ENCODE measurements at places on chromosomes 7 and 10. TPM values are rescaled to one million over a fixed set of nuclear protein-coding genes. Genes with fewer than 3 reads are reported as not detected.

- no peak for DNase-seq
Measured at GRCh38 chr7:6121141-6121540, 90.0 kb downstream of the ANKRD61 start.

- DNase-seq, result no peak
Measured at GRCh38 chr7:42222891-42223290, 14.1 kb downstream of the GLI3 start.

DNA sequence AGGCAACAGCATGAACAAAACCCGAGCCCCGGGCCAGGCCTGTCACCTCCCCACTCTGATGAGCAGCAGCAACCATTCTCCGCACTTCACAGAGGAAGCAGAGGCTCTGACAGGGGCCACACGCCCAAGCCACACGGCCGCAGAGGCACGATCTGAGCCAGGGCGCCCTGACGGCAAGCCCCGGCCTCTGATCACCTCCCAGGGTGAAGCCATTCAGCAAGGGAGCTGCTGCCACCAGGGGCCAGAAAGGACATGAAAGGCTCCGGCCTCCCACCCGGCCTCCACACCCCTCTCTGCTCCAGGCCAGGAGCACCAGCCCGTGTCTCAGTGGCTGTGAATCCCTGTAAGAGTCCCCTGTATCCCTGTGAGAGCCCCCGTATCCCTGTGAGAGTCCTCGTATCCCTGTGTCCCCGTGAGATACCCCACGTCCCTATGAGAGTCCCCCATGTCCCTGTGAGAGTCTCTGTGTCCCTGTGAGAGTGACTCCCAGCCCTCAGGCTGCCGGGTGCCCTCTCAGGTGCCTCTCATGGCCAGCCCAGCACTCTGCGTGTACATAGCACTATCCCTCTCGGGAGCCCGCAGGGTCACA is 187.8 kb downstream of the MAD1L1 start:
- DNase-seq, result no peak

- no peak for DNase-seq
Measured at GRCh38 chr10:5479481-5480161, 19.7 kb downstream of the CALML5 start.

DNA sequence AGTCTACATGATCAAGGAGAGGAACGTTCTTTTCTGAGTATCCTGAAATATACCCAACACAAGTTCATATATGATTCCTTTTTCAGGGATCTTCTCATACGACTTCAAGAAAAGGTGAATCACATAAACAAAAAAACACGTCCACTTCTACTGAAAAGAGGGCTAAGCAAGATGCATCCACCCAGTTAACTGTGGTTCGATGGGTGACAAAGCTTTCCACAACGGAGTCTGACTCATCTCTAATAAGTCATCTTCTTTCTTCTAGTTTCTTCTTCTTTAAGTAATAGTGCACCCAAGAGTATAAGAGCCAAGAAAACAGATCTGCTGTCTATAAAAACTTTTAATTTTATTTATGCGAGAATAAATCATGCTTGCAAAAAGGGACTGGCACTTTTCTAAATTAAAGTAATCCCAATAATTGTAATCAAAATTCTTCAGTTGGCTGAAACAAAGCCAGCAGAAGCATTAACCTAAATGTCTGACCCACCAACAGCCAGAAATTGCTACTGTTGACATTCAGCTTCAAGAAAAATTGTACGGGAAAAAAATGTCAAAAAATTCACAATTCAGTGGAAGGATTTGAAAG is 146.9 kb upstream of the ANK3 start:
- DNase-seq, result peak; percentile 37

DNA sequence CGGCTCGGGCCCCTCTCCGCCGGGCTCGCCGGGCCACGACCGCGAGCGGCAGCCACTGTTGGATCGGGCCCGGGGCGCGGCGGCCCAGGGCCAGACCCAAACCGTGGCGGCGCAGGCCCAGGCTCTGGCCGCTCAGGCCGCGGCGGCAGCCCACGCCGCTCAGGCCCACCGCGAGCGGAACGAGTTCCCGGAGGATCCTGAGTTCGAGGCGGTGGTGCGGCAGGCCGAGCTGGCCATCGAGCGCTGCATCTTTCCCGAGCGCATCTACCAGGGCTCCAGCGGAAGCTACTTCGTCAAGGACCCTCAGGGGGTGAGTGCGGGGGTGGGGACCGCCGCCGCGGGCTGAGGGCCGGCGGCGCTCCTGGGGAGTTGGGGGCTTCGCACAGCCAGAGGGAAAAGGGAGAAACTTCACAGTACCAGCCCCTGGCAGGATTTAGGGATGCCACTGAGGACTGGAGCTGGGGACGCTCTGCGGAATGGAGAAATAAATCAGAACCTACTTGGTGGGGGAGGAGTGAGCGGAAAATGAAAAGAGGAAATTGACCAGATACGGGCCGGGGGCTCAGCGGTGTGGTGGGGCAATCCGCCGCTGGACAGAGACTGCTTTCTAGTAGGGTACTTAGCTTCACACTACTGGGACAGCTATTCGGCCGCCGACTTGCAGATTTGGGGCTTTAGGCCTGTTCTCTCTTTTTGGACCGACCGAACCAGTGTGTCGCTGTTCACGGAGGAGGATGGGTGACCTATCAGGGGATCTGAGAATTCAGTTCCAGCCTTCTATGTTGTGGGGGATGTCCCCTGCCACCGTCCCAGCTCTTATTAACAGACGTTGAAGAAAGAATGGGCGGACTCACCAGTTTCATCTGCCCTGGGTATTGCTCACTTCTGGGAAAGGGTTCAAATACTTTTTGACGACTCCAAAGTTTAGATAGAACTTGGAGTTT is 669 bp downstream of the PI4K2A start:
- DNase-seq, result peak; percentile 53

GRCh38 chr7:73624669-73625001 is 313 bp upstream of the MLXIPL start:
- DNase-seq, result no peak

DNA sequence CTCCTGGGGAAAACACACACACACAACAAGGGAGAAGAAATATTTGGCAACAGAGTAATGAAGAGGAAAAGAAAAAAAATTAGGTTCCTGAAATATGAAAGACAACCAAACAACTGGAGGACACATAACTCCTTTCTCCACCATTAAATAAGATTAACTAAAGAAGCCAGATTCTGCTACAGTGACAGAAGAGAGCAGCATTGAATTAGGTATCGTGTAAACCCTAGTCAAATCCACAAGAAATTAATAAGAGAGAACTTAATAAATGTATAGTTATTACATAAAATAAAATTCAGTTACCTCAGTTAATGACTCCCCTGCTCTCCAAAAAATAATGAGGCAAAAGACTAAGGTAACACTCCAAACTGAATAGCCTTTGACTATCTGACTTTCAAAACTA is 306.7 kb downstream of the CRPPA start:
- DNase-seq, result no peak

DNA sequence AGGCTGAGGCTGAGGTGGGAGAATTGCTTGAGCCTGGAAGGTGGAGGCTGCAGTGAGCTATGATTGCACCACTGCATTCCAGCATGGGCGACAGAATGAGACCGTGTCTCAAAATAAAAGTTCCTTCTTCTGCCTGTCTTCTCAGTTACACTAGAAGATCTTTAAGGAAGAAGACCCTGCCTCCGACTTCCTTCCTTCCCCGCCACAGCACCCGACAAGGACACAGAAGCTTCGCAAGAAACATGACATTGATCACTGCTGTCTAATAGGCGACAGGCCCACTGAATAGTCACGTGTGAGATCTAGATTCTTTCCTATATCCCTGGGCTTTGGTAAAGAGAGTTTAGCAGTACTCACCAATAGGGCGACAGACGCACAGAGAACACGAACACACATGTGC is 118.2 kb downstream of the PRPF18 start:
- no peak for DNase-seq

DNA sequence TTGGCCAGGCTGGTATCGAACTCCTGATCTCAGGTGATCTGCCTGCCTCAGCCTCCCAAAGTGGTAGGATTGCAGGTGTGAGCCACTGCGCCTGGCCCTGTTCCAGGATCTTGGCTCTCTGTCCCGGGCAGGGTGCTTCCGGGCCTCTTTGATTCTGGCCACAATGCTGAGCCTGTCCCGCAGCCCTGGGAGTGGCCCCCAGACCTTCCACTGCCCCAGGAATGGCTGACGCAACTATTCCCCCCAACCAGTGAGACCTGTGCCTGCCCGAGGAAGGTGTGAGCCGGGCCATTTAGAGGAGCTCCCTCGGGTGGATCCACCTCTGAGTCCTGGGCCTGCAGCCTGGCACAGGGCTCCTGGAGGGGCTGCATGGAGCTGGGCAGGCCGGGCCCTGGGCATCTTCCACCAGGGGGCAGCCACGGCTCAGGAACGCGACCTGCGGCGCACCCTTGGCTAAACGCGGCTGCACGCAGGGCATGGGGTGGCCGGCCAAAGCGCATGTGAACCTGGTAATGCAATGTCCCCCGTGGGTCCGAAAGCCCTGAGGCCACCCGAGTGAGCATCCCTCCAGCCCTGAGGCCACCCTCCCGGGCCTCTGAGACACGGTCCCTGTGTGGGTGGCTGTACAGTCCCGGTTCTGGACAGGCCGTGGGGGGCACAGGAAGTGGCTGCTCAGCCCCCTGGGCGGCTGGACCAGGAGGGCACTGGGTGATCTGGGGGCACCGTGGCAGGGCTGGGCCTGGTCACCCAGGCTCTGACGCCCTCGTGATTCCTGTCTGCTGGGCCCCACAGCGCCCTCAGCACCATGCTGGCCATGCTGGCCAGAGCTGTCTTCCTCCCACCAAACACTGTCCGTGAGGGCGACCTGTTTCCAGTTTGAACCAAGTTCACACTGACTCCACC is 24.8 kb downstream of the GRIFIN start:
- DNase-seq, result peak; percentile 88

DNA sequence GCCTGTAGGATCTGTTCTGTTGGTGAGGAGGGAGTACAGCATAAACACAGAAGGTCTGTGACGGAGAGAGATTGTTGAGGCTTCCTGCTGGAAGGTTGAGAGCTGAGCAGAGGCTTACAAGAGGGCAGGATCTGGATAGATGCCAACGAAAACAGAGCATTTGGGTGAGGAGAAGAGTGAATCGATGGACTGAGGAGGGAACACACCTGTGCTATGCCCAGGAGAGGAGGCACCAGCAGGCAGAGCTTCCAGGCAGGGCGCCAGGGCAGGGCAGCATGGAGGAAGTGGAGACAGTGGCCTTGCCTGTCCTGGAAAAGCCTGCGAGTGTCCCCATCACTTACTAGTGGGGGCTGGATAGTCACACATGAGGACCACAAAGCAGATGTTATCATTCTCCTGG is 282.9 kb downstream of the PAXIP1 start:
- no peak for DNase-seq

- DNase-seq, result no peak
Measured at GRCh38 chr10:13978533-13979115, 352.1 kb downstream of the FRMD4A start.

DNA sequence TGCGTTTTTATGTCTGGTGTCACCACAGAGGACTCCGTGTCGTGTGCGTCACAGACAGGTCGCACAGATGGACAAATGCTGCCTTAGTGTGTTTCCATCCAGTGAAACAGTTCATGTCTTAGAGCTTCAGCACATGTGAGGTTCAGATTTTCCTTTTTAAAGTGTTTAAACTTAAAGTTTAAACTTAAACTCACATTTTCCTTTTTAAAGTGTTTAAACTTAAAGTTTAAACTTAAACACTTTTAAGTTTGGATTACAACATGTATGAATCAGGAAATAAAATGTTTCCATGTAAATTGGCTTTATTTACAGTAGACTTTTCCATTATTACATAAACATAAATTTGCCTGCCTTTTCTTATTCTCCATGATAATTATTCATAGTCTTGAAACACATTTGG is 67.3 kb downstream of the INSYN2A start:
- no peak for DNase-seq

- DNase-seq, result no peak
Measured at GRCh38 chr10:69786791-69787190, 14.9 kb upstream of the COL13A1 start.

DNA sequence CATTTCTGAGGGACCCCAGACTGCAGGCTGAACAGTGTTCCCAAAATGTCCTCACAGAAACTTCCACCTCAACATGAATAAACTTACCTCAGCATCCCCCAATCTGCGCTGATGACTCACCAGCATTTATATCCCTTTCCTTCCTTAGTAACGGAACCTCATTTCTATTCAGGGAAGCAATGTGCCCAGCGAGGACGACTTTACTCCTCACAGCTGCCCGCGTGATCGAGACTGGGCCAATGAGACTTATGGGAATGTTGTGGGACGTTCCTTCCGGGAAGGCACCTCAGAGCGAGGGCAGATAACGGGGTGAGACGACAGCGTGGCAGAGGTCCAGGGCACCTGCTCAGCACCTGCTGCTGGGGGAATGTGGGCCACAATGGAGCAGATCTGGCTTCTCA is 73.1 kb upstream of the CAMK2B start:
- DNase-seq, result no peak

DNA sequence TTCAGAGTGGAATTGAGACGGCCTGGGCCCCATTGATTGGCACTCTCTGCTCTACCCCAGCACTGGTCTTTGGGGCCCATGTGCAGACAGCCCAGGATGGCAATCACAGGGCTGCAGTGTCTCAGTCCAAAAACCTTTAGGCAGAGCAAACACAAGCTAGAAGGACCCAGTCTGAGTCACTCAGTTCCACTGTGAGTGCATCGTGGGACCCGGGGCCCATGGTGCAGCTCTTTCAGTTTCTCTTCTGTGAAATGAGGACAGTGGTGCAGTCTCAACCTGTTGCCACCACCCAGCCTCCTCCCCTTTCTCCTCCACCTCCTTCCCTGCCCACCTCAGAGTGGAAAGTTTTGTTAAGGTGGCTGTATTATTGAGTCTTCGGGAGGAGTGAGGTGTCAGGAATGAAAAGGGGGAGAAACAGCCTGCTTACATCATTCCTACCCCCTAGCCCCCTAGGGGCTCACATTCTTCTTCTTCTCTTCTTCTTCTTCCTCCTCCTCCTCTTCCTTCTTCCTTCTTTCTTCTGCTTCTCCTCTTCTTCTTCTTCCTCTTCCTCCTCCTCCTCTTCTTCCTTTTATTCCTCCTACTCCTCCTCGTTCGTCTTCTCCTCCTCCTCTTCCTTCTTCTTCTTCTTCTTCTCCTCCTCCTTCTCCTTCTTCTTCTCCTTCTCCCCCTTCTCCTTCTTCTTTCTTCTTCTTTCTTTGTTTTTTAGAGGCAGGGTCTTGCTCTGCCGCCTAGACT is 19.5 kb upstream of the CARD11 start:
- peak; percentile 95 for DNase-seq

GRCh38 chr7:47799524-47799923 is 148.7 kb downstream of the PKD1L1 start:
- DNase-seq, result no peak

DNA sequence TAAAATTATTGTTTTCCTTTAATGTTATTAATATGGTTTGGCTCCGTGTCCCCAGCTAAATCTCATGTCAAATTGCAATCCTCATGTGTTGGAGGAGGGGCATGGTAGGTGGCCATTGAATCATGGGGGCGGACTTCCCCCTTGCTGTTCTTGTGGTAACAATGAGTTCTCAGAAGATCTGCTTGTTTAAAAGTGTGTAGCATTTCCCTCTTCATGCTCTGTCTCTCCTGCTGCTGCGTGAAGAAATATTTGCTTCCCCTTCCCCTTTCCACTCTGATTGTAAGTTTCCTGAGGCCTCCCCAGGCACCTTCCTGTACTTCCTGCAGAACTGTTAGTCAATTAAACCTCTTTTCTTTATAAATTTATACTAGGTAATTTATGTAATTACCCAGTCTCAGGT is 27.5 kb downstream of the VIM start:
- peak; percentile 38 for DNase-seq

Gene RBP4
- total RNA-seq, result not detected

Gene INSYN2A
- total RNA-seq, result not detected

Gene ACTR3C
- 2.9 TPM for total RNA-seq

Gene LRRN3
- total RNA-seq, result 32.5 TPM

Gene UPK3BL1
- 27.8 TPM for total RNA-seq

Gene UTF1
- not detected for total RNA-seq
